GM23248 (cell line): ENCODE measurements at places on chromosomes 5 and 9.
A peak's percentile ranks its signal among the peaks of the same experiment; 100 is the strongest.

GRCh38 chr5:135446206-135446605, 942 bp downstream of the DCANP1 start:
- no peak for DNase-seq

- DNase-seq = no peak
Observed at GRCh38 chr5:911601-912000, 18.9 kb downstream of the TRIP13 start.

DNA sequence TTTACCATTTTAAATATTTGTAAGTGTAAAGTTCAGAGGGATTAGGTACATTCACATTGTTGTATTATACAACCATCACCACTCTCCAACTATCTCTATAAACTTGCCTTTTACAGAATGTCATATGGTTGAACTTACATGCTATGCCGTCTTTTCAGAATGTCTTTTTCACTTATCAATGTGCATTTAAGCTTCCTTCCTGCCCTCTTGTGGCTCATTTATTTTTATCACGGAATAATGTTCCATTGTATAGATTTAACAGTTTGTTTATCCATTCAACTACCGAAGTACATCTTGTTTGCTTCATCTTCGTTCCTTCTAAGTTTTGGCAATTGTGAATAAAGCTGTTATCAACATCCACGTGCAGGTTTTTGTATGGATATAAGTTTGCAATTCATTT, 133.3 kb upstream of the C6 start:
- DNase-seq = peak; percentile 25

GRCh38 chr5:116626272-116626723, 51.7 kb upstream of the SEMA6A start:
- DNase-seq = peak; percentile 32

DNA sequence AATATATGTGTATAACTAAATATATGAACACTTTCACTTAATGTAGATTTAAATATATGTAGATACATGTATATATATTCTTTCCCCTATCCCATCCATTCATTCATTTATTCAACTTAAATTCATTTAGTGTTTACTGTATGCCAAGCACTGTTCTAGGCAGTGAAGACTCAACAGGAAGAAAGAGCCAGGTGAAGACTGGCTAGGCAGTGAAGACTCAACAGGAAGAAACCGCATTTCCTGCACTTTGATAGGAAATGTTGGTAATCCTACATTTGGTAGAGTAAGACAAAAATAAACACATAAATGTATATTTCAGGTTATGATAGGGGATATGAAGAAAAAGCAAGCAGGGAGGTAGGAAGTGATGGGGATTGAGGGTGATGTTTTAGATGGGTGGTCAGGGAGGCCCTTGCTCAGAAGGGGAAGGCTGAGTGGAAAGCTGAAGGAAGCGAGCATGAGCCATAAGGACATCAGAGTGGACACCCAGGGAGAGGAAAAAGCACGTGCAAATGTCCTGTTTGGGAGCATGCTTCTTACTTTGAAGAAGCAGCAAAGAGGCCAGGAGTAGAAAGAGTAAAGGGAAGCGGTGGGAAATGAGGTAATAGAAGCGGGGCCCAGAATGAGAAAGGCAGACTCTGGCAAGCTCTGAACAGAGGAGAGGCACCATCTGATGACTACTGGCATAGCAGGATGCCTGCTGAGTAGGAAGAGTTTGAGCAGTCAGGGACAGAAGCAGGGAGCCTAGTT, 227.8 kb upstream of the MAP3K1 start:
- DNase-seq = no peak
